ENCODE measurements at places on chromosomes 2 and 18.

DNA sequence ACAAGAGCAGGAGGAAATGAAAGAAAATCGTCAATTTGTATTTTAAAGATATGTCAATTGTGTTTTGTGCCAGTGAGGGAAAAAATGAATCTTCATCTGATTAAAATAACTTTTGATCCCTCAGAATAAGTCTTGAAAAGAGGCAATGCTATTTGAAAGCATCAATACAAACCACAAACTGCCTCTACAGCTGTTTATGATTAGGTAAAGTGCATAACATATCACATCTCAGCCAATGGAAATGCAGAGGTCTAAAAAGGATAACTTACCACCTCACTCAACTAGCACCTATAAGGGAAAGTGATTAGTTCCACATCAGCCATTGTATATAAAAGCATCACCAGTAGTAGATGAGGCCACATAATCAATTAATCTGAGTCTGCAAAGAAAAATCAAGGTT, 492.2 kb upstream of the CDH2 start:
- no peak for DNase-seq

DNA sequence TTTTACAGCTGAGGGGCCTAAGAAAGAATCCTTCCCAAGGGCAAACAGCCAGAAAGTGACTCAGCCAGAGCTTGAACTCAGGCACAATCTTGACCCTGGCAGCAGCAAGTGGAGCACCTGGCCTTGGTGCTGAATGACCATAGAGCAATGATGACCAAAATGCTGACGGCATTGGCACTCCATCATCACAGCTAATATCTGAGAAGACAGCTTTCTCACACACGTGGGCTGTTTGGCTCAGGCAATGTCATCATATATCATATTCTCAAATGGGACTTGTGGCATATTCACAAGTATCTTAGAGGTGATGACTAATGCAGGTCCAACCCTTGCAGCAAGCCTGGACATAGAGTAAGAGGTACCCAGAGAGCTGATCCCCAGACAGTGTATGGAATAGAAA, 443.9 kb upstream of the MYT1L start:
- no peak for DNase-seq

GRCh38 chr2:234536178-234536965, 39.5 kb upstream of the ARL4C start:
- DNase-seq: no peak

DNA sequence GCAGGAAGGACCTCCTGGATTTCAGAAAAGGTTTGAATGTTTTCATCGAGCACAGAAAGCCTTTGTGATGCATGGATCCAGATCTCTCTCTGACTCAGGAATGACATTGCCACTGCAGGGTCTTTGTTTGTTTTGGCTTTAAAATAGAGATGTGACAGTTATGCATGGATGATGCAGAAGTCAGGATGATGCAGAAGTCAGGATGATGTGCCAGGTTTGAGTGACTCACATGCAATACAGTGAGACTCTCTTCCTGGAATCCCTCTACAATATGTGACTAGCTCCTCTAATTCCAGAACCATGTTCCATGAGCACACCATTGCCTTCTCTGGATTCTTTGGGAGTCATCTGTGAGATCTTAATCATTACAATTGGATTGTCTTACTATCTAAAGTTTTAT, 177.9 kb upstream of the RAB6C start:
- DNase-seq: no peak

GRCh38 chr2:241925277-241925676, 55.7 kb downstream of the RTP5 start:
- DNase-seq: no peak

GRCh38 chr2:230128623-230129342, 60.1 kb upstream of the SLC16A14 start:
- no peak for DNase-seq

- no peak for DNase-seq
Observed at GRCh38 chr2:12867631-12868287, 151.0 kb downstream of the TRIB2 start.

DNA sequence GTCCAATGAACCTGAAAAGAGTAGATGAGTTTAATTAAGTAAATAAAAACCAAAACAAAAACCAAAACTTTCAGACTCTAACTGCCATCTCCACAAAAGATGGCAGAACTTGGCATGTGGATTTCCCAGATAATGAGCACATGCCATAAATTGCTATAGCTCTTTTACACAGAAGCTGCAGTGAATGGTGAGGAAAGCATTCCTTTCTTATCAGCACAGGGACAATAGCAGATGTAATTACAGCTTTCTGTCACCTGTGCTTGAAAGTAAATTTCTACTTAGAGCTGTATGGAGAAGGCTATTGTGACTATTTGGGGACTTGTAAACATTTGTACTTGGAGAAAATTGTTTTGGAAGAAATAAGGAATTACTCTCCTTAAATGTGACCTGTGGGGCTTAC, 378.4 kb downstream of the RPRM start:
- no peak for DNase-seq

GRCh38 chr18:48314690-48315089, 94.5 kb downstream of the ZBTB7C start:
- DNase-seq: no peak

DNA sequence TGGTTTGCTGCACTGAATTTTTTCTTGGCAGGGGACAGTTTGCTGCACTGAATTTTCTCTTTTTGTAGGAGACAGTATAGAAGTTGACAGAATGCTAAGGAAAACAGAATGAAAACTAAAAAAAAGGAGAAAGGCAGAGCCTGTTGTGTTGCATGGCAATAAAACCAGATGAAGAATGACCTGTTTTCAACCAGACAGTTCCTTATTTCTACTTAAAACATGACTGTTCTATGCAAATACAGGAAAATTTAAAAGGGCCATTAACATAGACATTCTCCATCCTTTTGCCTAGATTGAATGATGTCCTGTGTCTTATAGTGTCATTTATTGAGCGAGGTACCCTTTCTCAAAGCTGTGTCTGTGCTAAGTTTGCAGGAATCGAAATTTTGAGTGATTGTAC, 33.3 kb downstream of the ABI2 start:
- no peak for DNase-seq

GRCh38 chr2:63047321-63048279, 3.0 kb upstream of the OTX1 start:
- DNase-seq: no peak

DNA sequence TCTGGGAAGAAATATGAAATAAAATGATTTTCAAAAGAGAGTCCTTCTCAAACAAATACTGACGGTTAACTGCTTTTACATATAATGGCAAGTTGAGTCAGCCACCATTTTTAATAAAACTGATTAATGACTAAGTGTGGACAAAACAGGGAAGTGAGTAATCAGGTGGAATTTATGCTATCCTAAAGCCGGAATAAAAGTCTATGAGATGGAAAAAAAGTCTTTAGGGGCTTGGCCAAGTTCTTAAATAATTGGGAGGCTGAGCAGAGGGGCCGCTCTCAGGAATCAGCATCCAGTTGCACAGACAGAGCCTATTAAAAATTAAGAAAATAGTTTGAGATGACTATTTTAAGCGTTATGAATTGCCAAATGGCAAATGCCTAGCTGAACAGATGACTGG, 58.6 kb upstream of the AFF3 start:
- DNase-seq: no peak

DNA sequence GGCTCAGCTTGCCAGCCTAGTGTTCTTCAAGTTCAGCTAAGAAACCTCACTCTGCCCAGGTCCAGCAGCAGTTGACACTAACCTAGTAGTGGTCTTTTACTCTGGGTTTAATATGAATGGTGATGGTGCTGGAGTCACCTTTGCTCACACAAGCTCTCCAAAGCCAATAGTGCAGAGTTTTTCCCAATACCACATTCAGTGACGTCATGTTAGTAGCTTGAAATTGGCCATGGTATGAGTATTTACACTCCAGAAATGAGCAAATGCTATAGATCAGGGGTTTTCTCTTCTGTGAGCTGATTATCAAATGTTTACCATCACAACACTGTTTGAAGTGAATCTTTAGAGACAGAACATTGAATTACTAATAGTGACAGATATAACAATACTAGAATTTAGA, 209.1 kb downstream of the KCNH7 start:
- DNase-seq: no peak

- peak; percentile 19 for DNase-seq
Observed at GRCh38 chr2:60353406-60353800, 200.1 kb downstream of the BCL11A start.

GRCh38 chr18:58057291-58057965, 13.4 kb downstream of the NEDD4L start:
- no peak for DNase-seq

GRCh38 chr2:64568836-64569235, 44.7 kb downstream of the AFTPH start:
- DNase-seq: no peak

GRCh38 chr2:166158546-166158945, 30.7 kb upstream of the SCN1A start:
- no peak for DNase-seq

GRCh38 chr2:159795841-159796690, 1.9 kb downstream of the CD302 start:
- DNase-seq: no peak

DNA sequence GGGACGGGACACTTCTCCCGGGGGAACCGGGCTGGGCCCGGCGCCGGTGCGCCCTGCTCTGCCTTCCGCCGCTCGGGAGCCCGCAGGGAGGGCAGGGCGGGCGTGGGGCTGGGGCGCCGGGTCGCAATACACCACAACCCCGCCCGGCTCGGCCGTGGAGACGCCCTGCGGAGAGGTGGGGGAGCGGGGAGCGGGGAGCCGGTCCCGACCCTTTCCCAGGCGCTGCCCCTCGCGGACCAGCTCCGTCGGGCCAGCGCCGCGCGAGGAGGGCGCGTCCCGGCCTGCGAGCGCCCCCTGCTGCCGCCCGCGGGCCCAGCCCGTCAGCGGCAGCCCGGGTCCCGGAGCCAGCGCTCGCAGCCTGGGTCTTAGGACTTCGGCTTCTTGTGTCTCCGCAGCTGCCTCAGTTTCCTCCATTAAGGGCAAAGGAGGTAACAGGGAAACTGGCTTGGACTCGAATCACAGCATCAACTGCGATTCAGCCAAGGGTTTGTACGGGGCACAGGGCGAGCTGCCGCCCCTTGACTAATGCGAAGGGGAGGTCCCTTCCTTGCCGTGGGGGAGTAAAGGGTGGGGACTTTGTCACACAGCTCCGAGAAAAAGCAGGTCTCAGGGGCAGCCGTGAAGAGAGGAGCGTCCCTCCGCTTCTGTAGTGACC, 635 bp upstream of the ADRA2B start:
- no peak for DNase-seq

DNA sequence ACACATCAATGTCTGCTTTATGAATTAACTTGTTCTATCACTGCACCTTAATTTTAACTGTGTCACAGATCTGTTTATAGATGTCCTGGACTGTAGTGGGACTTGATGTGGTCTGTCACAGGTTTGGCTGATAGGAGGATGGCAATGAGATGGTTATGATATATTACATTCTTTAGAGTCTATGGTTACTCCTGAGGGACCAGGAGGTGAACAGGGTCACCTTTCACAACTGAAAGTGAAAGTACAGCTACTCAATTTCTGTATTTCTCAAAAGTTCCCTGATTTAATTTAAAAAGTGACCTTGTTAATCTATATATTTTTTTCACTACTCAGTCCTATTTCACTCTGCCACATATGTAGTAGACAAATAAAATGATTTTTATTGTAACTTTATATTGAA, 1284.1 kb upstream of the GYPC start:
- DNase-seq: no peak

- no peak for DNase-seq
Observed at GRCh38 chr2:11077411-11077810, 77.9 kb upstream of the SLC66A3 start.

- DNase-seq: no peak
Observed at GRCh38 chr2:197240421-197241041, 70.0 kb downstream of the ANKRD44 start.

DNA sequence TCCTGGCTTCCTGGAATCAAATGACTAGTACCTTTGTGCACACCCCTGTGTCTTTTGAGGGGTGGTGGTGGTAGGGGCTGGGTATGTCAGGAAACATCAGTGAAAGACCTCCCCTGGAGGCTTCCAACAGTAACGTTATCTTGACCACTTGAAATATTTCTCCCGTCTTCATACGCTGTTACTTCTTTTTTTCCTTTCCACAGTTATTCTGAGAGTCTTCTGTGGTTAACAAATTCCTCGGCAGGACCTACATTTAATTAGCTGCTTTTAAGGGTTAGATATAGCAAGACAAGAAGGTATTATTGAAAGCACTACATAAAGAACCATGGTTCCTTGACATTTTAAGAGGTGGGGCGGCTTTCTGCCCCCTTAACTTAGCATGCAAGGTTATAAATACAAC, 34.6 kb downstream of the UGP2 start:
- DNase-seq: no peak

- DNase-seq: no peak
Observed at GRCh38 chr2:15427987-15428386, 133.1 kb downstream of the NBAS start.

DNA sequence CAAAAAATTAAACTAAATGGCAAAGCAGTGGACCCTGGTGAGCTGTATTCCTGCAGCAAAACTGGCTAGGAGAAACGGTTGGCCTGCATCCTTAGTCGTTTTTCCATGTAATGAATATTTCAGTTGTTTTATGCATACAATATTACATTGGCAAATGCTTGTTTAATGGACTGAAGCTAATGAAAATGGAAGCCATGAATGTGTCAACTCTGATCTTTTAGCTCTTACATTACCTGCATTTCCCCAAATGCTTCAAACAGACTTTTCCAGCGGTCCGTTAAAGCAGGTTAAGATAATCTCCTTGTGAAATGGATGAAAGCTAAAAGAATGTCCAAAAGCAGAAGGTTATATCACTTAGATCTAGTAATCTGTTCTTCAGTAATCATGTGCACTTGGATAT, 686.3 kb upstream of the SETBP1 start:
- DNase-seq: no peak

- DNase-seq: no peak
Observed at GRCh38 chr2:215188078-215188477, 49.7 kb upstream of the ABCA12 start.

GRCh38 chr2:157257312-157258252, at the start of gene GALNT5:
Gene GALNT5 (plus strand): TSS chr2:157257705. CDS start chr2:157258083, 378 bp downstream.
- no peak for DNase-seq

DNA sequence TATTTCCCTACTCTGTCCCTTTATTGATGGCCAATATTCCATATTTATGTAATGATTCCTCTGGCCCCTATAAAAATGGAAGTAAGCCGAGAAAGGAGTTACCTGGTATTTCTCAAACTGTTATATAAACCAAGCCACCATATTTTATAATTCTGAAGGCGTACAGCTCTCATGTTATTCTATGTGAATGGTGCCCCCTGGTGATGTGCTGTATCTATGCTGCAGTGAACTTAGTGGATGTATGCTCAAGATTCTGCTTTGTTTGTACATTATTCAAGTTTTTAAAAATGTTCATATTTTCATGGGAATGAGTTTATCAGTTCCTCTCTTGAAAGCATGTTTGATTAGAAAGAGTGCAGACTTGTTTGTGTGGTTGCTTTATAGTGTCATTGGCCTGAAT, 194.5 kb upstream of the LRRTM1 start:
- no peak for DNase-seq

- DNase-seq: no peak
Observed at GRCh38 chr2:203579730-203580129, 44.6 kb upstream of the RAPH1 start.
